HFF-Myc (cell line): ENCODE measurements at places on chromosomes 6 and 20.

GRCh38 chr6:104682722-104683643 lies 176.7 kb downstream of the HACE1 start:
- no peak for DNase-seq

DNA sequence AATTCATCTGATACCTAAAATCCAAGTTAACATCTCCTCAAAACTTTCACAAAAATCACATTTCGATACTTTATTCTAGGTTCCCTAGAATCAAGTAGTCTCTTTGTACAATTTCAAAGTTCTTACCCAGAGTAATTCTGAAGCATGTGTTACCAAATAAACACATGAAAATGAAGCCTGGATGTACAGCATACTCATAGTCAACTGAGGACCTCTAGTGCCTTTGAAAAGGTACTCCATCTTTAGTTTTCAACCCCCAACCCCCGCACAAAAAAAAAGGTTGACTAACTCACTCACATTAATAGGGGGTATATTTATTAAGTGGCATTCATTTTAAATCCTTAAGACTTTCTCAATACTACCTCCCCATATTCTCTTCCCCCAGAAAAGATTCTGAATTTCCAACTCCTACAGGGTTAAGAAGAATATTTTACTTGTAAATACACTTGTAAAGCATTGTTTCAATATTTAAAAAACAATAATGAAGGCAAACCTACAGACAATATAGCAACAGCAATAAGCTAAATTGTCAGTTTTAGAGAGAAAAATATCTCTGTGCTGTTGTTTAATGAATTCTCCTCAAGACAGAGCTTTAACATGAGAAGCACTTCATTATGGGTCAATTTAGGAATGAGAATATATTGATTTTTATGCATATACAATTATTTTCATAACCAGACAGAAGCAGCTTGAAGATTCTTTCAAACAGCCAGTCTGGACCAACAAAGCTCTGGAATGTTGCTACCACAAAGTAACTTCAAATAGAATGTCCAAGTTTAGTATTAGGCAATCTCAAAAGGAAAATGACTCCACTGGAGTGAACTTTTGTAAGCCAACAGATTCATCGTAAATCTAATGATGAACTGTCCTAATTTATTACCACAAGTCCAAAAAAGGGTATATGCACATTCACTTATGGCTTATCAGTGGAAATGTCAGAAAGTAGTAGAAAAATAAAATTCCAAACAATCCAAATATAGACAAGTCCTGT lies 3.3 kb downstream of the PLN start:
- peak; percentile 57 for DNase-seq

DNA sequence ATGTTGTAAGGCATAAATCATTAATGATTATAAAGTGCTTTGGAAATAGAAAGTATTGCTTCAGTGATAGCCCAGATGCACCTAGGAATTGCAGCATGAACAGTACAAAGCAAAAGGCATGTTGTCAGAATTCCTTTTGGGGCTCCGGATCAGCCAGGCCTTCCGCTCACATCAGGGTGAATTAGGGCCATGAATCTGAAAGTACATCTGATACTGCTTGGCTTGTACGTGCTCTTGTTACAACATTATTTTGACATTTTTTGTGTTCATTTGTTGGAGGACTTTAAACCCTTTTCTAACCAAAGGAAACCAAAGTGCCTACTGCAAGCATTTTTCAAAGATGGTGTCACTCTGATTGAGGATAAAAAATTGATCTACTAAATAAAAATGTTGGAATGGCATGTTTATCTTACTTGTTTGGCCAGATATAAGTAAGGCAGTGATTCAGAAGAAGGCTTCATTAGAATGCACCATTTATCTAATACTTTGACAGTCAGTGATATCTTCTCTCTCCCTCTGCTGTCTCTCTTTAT lies 1005.6 kb upstream of the FLRT3 start:
- DNase-seq: no peak

- DNase-seq: no peak
These were observed 628 bp upstream of the ERGIC3 start for GRCh38 chr20:35541118-35541782.

DNA sequence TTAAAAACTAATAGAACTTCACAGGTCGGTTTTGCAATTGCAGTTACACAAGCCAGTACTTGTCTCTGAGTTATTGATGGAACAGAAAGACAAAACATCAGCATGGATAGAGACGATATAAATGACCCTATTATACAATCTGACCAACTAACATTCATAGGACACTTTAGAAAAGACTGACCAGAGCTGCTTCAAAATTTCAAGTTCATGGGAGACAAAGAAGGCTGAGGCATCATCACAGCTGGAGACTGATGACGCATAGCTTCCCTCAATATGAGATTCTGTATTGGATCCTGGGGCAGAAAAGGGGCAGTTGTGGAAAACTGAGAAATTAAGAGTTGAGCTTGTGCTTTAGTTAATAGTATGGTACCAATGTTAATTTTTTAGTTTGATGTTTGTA lies 174.0 kb downstream of the THBS2 start:
- DNase-seq: no peak

- no peak for DNase-seq
These were observed 792.8 kb upstream of the EYS start for GRCh38 chr6:66499851-66500250.

- DNase-seq: no peak
These were observed 497.4 kb upstream of the SULF2 start for GRCh38 chr20:48282591-48283228.

GRCh38 chr6:84517741-84518530 lies 246.5 kb downstream of the TBX18 start:
- no peak for DNase-seq

DNA sequence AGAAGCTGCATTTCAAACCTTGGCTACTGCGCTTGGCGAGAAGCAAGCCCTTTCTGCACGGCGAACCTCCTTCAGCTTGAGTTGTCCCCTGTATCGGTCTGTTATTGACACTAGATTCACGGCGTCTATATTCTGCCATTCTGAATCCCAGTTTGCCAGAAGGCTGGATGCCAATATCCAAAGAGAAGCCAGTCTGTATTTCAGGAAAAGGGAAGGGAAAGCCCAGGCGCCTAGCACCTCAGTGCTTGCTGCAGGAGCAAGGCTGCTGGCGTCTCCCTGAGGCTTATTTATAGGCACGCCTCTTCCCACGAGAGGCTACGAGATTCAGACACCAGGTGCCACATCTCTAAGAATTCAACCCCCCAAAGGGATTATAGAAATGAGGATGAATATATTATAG lies 89.6 kb upstream of the CDH4 start:
- DNase-seq: no peak

DNA sequence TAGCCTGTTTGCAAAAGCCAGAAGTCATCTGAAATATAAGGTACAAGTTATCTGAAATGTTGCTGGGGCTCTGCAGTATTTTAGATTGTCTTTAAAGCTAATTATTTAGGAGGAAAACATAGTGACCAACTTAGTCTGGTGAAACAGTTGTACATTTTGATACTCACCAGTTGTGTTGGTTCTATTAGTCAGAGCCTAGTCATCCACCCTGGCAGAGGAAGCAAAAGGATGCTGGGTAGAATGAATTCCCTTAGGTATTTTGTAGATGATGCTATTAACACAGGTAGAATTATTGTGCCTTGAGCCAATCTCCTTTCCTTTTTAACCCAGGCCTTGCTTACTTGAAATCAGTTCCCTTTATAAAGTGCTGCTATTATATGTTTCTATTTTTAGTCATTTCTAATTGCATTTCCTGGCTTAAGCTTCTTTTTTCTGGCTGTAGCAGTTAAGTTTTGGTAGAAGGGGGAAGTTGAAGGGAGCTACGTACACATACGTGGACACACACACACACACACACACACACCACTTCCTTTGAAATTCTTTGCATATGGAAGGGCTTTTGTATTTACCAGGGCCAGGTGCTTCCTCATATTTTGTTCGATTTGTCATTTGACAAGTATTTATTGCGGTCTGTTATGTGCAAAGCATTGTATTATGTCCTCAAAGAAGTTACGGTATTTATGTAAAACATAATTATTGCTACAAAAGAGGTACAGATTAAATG lies 82.4 kb downstream of the RTN4IP1 start:
- DNase-seq: no peak

GRCh38 chr20:22180244-22180643 lies 404.1 kb downstream of the FOXA2 start:
- DNase-seq: no peak

DNA sequence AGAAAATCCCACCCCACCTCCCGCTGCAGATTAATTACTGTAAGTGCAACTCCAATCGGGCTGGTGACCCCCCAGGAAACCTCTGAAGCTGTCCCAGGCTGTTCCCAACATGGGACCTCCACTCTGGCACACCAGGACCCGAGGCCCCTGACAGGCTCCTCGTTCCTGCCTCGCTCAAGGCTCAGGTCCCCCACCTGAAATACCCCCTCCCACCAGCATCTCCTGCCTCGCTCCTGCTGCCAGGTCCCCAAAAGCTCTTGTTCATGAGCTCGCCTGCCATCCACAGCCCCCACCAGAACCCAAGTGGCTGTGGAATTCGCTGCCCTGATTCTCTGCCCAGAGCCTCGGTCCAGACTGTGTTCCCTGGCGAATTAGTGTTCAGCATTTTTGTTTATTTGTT lies 26.1 kb downstream of the NPEPL1 start:
- no peak for DNase-seq

DNA sequence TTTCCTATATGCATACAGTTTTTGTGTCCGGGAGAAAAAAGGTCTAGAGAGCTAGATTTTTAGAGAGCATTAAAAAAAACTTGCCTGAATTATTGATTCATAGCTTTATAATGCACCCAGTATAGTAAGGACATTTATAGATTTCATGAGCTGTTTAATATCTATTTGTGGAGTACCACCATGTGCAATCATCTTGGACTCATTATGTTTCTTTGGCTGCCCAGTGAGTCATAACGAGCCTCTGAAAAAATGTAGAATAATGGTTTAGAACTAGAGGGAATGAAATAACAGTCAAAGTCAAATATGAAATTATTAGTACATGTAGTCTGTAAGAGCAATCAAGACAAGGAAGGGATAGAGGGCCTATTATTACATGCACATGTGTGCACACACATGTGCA lies 350.0 kb downstream of the CD83 start:
- no peak for DNase-seq

DNA sequence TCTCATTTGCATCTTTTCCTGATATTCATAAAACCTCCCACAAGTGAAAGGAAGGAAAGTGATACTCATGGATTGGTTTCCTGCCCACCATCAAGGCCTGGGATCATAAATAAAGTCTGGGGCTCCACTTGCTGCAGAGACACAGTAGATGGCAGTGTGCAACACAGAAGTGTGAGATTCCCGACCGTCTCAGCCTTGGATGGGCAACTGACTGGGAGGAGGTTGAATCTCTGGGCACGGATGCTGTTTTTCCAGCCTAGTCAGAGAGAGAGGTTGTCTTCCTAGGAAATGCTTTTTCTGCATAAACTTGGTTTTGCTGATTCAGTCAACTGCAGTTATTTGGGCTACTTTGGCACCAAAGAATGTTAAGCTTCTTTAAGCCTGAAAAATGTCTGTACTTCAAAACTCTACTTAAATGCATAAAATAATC lies 9.9 kb upstream of the RFPL4B start:
- peak; percentile 82 for DNase-seq

DNA sequence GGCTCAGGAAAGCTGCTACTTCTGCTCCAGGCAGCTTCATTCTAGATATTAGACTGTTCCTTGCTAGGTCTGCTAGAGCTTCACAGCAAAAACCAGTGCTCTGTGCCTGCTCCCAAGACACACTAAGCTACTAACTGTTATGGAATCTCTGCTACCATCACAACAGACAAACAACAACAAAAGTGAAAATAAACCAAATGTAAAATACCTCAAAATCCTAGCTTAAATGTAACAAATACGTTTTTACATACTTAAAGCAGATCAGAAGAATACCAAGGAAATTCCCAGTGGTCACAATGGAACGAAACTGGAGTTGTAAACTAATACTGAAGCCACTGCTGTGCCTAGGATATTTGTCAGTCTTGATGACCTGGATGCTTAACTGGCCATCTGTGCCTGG lies 84.6 kb upstream of the EZR start:
- no peak for DNase-seq

DNA sequence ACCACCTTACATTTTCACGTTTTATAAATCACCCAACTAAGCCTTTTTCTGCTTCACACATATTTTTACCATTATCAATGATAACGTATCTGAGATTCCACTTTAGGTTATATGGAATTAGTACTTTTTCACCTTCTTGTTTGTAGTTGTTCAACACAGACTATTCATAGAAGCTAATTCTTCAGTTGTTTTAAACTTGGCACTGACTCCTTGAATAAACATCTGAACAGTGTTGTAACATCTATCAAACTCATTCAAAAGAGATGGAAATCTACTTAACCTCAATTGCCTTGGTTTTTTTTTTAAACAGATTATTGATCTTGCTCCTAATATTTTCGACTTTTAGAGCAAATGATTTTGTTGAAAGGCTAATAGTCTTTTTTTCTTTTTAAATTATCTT lies 34.2 kb downstream of the PTPRA start:
- DNase-seq: no peak

GRCh38 chr6:132218059-132218696 lies 183.1 kb downstream of the MOXD1 start:
- no peak for DNase-seq

- no peak for DNase-seq
These were observed 26.8 kb downstream of the MANBAL start for GRCh38 chr20:37316116-37316774.

DNA sequence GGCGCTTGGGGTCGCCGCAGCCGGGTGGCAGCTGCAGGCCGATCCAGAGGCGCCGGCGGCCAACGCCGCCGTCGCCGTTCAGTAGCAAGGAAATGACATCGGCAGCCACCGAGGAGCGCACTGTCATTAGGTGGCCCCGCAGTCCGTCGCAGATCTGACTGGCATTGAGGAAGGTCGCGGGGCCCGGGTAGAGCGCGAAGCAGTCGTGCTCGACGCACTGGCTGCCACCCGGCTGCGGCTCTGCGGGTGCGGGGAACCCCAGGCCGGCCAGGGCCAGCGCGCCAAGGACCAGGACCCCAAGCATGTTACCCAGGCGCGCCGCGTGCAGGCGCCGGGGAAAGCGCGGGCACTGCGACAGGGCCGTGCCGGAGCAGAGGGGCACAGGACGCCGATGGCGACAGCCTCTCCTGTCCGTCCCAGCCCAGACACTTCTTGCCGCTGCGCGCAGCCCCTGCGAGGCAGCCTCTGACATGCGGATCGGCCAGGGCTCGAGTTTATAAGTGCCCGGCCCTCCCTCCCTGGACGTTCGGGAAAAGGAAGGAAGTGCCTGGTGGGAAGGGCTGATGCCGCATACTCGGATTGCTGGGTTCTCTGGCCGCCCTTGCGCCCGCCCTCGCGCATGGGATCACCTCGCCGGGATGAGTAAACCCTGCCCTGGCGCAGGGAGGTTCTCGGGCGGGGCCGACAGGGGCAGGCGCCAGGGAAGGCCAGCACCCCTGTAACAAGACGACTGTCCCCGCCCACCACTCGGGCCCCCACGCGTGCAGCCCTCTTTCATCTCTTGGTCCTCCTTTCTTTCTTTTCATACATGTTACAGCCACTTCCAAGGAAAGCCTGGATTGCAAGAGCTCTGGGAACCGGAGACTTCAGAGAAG lies at the start of gene THBD:
Gene THBD, minus strand, starts transcription at position 472 of the 875 bp plus-strand sequence. Its CDS starts 168 bp downstream, at position 304.
- DNase-seq: no peak

GRCh38 chr20:62087227-62087626 lies 21.5 kb upstream of the TAF4 start:
- DNase-seq: no peak

- DNase-seq: no peak
These were observed 22.1 kb upstream of the ZNF318 start for GRCh38 chr6:43391440-43392031.

GRCh38 chr6:157584036-157584435 lies 203.0 kb downstream of the ZDHHC14 start:
- no peak for DNase-seq
